Purkinje cell (primary cell): ENCODE measurements at places on chromosomes 6 and 20. TPM values are rescaled to one million over a fixed set of nuclear protein-coding genes. Genes with fewer than 3 reads are reported as not detected.

The SOBP gene
- polyA plus RNA-seq = 13.1 and 13.2 TPM in 2 replicates

The RHAG gene
- not detected in 2 replicates for polyA plus RNA-seq

The OR2H2 gene
- polyA plus RNA-seq = 12.3 and 14.3 TPM in 2 replicates

The ESR1 gene
- 0.64 and 0.95 TPM in 2 replicates for polyA plus RNA-seq

The KIZ gene
- polyA plus RNA-seq = 46.0 and 61.0 TPM in 2 replicates

The KHDRBS2 gene
- 20.4 and 20.7 TPM in 2 replicates for polyA plus RNA-seq

The ZDHHC14 gene
- polyA plus RNA-seq = 66.0 and 114 TPM in 2 replicates
